ENCODE measurements at places on chromosomes 16 and 17.

- DNase-seq, result no peak
Measured at GRCh38 chr16:30069611-30070462, 4.3 kb downstream of the ALDOA start.

DNA sequence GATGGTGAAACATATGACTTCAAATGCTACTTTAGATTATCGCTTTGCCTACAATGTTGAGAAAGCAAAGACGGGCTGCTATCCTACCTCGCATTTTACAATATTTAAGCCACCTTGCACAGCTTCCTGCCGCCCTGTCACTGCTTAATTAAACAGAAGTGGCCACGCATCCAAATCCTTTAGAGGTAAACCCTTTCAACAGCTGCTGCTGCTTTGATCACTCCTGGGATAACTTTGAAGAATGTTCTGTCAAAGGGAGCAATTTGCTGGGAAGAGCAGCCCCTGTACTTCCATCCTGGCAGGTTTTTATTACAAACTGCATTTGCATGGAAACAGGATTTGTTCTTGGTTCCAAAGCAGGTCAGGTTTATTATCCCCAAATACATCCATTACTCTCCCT, 24.2 kb upstream of the SSTR2 start:
- DNase-seq, result no peak

- no peak for DNase-seq
Measured at GRCh38 chr16:31471875-31472708, at the start of gene TGFB1I1. TSS of gene TGFB1I1 (plus strand) at chr16:31472152. CDS start at chr16:31472189, 37 bp downstream.

- DNase-seq, result no peak
Measured at GRCh38 chr17:20200016-20200795, 191.0 kb downstream of the SPECC1 start.

- no peak for DNase-seq
Measured at GRCh38 chr17:11412654-11413053, 171.6 kb downstream of the SHISA6 start.

DNA sequence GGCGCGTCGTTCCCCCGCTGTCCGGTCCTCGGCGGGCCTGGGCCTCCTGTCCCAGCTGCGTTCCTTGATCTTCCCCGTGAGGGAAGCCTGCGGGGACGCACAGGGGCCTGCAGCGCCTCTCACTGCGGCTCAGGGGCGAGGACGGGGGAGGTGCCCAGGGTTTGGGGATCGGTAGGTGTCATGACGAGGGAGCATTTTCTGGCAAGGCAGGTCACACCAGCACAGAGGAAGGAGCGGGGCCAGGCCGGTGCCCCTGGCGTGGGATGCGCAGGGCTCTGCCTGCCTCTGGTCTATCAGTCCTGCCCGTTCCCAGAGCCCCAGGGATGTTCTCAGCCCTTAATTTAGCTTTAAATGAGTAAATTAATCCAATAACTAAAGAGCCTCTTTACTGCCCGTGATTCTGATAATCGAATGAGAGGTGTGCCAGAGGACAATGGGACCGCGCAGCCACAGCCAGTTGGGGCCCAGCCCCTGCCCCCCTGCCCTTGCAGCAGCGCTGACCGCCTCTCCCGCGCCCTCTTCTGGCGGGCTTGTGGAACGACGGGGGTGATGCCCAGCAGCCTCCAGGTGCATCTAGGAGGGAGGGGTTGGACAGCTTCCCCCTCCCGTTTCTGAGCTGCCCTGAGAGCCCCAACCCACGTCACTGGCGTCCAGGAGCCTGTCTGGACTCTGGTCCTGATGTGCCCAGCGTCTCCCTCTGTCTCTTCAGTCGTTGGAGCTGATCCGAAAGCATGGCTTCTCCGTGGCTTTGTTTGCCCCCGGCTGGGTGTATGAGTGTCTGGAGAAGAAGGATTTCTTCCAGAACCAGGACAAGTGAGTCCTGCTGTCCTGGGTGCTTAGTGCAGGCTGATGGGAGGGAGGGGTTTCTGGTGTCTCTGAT, 7.9 kb downstream of the ENGASE start:
- peak; percentile 36 for DNase-seq

DNA sequence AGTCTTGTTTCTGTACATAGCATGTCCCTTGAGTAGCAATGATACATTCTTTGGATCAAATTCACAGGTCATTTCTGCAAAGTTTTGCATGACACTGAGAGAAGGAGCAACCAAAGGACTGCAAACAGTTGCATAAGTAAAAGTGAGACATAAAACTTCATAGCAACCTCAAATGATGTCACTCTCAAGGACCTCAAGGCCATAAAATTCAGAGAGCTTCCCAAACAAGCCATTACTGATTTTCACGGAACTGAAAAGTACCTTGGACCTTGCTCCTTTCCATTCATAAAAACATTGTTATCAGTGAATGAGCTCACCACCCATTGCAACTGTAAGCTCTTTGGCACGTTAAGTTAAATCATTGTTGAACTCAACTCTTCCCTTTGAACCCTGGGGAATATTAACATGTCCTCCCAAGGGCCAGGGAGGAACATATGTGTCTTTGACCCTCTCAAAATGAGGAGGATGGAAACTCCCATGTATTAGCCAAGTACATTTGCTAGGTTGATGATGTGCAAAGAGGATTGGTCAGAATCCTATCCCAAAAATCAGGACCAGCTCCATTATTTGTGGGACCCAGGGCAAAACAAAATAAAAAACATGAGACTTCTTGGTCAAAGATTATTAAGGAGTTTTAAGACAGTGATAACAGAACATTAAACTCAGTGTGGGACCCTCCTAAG, 275.0 kb upstream of the DYNLRB2 start:
- DNase-seq, result no peak

- no peak for DNase-seq
Measured at GRCh38 chr17:77274096-77274845, 133.5 kb downstream of the SEC14L1 start.

GRCh38 chr17:81551458-81552243, 502 bp downstream of the FAAP100 start:
- DNase-seq, result no peak

Measured in activated T-cell treated with anti-CD3 and anti-CD28 coated beads for 4 hours (primary cell).